ENCODE measurements at places on chromosomes 16 and 17. TPM values are rescaled to one million over a fixed set of nuclear protein-coding genes. Genes with fewer than 3 reads are reported as not detected.

DNA sequence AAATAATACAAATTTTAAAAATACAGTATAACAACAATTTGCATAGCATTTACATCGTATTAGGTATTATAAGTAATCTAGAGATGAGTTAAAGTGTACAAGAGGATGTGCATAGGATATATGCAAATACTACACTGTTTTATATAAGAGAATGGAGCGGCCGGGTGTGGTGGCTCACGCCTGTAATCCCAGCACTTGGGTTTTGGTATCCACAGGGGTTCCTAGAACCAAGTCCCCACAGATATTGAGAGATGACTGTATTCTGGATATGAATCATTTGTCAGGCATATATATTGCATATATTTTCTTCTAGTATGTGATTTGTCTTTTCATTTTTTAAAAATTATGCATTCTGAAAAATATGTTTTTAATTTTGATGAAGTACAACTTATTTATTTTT lies 77.5 kb upstream of the MSI2 start:
- DNase-seq, result no peak

DNA sequence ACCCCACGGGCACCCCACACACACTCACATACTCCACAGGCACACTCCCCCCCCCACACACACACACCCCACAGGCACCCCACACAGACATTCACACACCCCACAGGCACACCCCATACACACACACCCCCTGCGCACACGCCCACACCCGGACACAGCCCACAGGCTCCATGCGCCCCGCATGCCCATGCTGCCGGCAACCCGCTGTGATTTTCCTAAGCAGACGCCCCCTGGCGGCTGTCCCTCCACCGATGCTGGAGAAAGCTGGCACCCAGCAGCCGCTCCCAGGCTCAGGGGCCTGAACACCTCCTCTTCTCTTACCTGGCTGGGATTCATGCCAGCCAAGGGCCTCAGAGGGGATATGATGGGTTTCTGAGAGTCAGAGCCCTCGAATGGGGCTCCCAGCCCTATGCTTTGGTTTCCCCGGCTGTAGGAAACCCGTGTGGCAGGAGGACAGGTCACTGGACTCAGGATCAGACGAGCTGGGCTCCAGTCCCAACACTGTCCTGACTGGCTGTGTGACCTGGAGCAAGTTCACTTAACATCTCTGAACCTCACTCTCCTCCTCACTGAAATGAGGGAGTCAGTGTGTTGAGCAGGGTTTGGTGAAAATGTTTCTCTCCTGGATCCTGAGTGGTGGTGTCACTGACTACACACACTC lies 19.6 kb upstream of the TNFRSF13B start:
- peak; percentile 94 for DNase-seq

- no peak for DNase-seq
These were observed 6.0 kb upstream of the CCL1 start for GRCh38 chr17:34368946-34369500.

DNA sequence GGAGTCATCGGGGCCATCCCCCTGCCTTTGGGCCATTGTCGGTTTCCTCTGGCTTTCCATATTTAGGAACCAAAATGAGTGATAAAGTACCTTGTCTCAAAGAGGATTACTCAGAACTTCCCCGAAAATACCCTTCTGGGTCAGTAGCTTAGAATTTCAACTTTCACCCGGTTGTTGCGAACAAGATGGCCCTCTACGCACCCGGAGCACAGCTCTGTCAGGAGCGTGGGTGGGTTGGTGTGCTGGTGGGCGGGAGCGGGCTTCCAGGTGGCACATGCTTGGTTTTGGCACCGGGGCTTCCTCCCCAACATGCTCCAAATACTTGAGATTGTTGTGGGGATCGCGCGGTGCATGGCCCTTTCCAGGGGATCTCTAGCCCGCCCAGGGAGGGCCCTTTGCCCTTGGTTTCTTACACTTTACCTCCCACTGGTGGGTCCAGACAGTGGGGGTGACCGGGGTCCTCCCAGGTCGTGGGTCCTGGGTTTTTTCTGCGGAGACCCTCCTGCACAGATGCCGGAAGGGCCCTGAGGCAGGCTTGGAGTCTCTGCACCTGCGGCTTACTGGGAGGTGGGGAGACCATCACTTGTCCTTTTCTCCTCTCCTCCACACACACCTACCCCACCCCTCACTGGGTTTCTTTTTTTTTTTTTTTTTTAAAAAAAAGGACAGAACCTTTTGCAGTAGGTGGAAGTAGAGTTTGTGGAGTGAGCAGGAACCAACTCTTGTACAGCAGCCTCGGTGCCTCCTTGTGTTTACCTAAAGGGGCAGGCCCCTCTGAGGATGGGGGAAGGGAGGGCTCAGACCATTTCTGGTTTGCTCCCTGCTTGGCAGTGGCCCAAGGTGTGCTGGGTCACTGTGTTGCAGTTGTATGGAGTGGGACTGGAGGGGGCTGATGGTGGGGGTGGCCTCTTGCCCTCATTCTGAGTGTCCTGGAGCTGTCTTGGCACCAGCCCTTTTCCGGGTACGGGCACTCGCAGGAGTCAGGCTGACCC lies 142.1 kb downstream of the SEC14L1 start:
- DNase-seq, result no peak

DNA sequence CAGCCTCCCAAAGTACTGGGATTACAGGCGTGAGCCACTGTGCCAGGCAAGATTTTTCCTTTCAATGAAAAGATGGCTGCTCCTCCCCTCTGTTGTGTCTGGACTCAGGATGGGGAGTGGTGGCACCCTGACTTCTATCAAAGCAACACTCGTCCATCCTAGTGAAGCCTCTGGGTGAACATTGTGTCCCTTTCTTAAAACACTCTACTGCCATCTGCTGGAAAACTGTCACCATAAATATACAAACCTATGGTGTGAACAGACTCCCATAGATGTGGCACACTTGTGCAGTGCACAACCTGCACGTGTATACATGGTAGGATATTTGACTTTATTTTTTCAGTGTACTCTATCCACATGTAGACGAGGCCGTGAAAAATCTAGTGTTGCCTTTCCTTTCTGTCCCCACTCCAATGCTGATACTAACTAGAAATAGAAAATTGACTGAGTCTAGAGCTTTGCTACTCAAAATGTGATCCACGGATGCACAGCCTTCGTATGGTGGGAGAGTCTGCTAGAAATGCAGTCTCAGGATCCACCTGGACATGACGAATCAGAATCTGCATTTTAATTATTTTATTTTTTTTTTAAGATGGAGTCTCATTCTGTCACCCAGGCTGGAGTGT lies 55.9 kb upstream of the PLCG2 start:
- no peak for DNase-seq

DNA sequence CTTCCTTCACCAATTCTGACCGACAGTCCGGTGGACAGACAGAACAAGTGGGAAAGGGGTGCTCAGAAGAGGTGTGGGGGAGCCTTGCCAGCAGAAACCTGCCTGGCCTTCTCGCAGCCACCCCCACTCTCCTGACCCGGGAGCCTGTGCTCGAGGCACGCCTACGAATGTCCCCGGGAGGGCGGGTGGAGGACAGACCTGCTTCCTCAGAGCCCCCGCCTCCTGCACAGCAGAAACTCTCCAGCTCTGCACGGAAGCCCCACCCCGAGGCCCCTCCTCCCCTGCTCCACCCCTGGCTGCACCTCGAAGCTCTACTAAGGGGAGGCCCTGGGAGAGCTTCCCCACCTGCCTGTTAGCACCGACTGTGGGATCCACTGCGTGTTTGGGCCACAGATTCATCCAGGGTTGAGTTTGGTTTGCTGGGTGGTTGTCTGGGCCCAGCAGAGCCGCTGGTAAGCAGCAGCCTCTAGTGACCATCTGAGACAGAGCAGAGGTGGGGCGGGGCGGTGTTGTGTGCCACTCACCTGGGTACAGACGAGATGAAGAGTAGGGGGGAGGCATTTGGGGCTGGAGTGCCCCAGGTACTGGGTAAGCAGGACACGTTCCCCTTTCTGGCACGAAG lies 6.2 kb downstream of the TAF1C start:
- DNase-seq, result peak; percentile 72

- DNase-seq, result no peak
These were observed 151.3 kb downstream of the ZFHX3 start for GRCh38 chr16:72896485-72897118.

GRCh38 chr17:71902894-71903506 lies 217.8 kb upstream of the SOX9 start:
- no peak for DNase-seq

GRCh38 chr16:68833251-68833650 lies 10.1 kb upstream of the TANGO6 start:
- DNase-seq, result no peak

DNA sequence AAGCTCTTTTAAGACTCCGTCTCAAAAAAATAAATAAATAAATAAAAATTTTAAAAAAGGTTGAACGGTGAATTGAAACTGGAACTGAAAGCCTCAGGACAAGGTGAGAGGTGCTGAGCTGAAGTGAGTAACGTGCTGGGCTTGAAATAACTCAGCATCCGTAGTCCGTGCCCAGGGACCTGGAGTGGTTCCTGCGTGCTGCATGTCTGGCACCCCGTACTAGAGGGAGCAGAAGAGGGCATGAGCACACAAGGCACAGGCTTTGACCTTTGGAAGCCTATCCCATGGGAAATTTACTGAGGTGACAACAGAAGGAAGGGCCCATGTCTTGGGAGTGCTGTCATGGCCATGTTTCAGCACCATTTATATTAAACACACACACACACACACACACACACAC lies 4.5 kb upstream of the MEIOB start:
- no peak for DNase-seq

- no peak for DNase-seq
These were observed 33.4 kb downstream of the DCUN1D3 start for GRCh38 chr16:20866801-20867200.

- DNase-seq, result no peak
These were observed 6.5 kb upstream of the NCBP3 start for GRCh38 chr17:3852561-3852960.

- peak; percentile 70 for DNase-seq
These were observed 856 bp downstream of the DNAJA2 start for GRCh38 chr16:46972429-46973206.

DNA sequence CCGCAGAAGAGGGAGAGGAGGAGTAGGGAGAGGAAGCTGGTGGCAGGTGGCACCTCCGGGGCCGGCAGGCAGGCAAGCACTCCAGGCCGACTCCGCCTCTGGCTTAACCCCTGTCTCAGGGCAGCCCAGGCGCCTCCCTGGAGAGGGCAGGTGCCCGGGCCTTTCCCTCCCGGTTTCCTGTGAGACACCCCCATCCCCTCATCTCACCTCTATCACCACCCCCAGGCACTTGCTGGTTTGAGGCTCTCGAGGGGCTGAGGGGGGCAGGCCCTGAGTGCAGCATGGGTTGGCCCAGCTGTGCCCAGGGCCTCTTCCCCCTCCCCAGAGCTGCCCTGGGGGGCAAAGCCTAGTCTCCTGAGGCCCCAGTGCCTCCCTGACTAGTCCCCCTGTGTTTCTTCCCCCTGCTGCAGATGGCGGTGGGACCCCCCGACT lies 6.0 kb downstream of the DOC2A start:
- peak; percentile 26 for DNase-seq

GRCh38 chr17:6596941-6597340 lies 40.6 kb upstream of the PITPNM3 start:
- no peak for DNase-seq

GRCh38 chr17:39197380-39198185 lies at the start of gene CACNB1:
CACNB1 (minus strand) TSS chr17:39197669; CDS start chr17:39197495, 174 bp downstream.
- peak; percentile 82 for DNase-seq

- DNase-seq, result no peak
These were observed 66.1 kb upstream of the HS3ST4 start for GRCh38 chr16:25625620-25626019.

DNA sequence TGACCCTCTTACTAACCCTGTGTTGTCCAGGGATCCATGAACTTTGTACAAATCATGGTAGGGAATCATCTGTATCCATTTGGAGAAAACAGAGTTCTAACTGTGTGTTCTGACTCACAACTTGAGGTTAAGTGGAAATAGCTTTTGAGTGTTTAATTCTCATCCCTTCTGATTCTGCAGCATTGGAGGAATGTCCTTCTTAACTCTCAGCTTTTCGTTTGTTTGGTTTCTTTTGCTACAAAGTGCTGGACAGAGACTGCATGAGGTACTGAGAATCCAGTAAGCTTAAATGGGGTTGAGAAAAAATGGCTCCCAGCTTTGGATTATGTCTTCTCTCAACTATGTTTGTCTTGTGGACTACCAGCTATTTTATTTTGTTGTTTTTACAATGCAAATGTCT lies 352.1 kb upstream of the KIF2B start:
- no peak for DNase-seq

GRCh38 chr17:47736501-47737495 lies 3.8 kb downstream of the TBX21 start:
- DNase-seq, result peak; percentile 50

- no peak for DNase-seq
These were observed 61.9 kb upstream of the PVALEF start for GRCh38 chr17:81103379-81103778.

DNA sequence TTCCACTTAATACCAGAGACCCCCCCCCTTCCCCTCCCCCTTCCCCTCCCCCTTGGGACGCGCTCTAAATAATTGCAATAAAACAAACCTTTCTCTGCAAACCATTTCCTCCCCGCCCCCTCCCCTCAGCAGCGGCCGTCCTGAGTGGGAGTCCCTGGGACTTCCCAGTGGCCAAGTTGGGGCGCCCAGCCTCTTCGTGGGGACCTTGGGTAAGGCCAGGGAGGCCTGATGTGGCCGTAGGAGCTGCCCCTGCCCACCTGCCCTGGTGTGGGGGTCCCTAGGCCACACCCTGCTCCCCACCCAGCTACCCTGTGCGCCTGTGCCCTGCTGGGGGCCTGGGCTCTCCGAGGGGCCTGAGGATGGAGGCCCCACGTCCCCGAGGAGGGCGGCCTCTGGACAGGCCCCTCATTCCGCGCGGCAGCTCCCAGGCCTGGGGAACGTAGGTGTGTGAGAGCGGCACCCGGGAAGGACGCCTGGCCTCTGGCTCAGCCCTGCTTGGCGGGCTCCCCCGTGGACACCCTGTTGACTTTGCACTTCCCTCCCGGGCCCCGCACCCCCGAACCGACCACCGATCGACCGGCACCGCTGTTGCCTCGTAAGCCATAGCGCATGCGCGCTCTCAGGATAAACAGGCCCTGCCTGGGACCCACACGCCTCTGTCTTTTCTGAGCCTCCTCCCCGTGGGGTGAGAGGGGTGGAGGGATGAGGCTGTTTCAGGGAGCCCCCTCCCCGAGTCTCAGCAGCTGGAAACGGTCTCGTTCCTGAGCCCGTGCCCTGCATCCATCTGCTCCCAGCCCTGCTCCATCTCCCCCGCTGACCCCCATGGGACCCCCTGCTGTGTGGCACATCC lies 9.0 kb downstream of the NTHL1 start:
- peak; percentile 81 for DNase-seq

- no peak for DNase-seq
These were observed 8.2 kb upstream of the EIF1 start for GRCh38 chr17:41680426-41681040.

- no peak for DNase-seq
These were observed 74.5 kb upstream of the METRNL start for GRCh38 chr17:83004791-83005380.

- no peak for DNase-seq
These were observed 3.3 kb downstream of the GOT2 start for GRCh38 chr16:58730724-58731370.

Gene C16orf92
- total RNA-seq, result not detected

Gene MYLK3
- total RNA-seq, result 261 TPM

Gene CHST5
- 0.27 TPM for total RNA-seq

Gene TPSG1
- 0.30 TPM for total RNA-seq

Gene DCXR
- 175 TPM for total RNA-seq

Gene MFAP4
- 53.5 TPM for total RNA-seq

Gene HSPB9
- total RNA-seq, result 0.11 TPM

Gene COL1A1
- 28.2 TPM for total RNA-seq

Gene KLHL10
- total RNA-seq, result not detected

All from Right ventricle myocardium inferior (tissue), 1 donor.